ENCODE measurements at places on chromosomes 1 and 21.
A peak's percentile ranks its signal among the peaks of the same experiment; 100 is the strongest.

DNA sequence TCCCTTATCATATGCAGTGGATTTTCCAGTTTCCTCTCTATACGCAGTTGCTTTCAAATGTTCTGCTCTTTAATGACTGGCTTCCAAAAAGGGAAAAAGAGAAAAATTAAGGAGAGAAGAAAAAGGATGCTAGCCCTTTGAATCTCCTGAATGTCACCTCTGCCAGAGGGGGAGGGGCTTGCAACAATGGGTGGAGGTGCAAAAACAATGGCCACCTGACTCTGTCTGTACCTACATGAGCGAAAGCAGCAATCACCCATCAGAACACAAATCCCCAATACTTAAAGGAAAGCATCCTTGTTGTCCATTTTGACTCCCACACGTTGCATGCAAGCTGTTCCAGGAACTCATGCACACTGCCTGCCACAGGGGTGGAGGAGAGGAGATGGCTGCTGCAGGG is 61.2 kb downstream of the CCDC30 start:
- DNase-seq = no peak

- no peak for DNase-seq
Measured at GRCh38 chr1:109529881-109530456, 9.7 kb upstream of the GPR61 start.

GRCh38 chr1:228346731-228347130 is 59.9 kb downstream of the TRIM11 start:
- no peak for DNase-seq

GRCh38 chr1:245370905-245371581 is 216.3 kb downstream of the KIF26B start:
- no peak for DNase-seq

GRCh38 chr1:229751610-229752009 is 125.6 kb downstream of the URB2 start:
- no peak for DNase-seq

DNA sequence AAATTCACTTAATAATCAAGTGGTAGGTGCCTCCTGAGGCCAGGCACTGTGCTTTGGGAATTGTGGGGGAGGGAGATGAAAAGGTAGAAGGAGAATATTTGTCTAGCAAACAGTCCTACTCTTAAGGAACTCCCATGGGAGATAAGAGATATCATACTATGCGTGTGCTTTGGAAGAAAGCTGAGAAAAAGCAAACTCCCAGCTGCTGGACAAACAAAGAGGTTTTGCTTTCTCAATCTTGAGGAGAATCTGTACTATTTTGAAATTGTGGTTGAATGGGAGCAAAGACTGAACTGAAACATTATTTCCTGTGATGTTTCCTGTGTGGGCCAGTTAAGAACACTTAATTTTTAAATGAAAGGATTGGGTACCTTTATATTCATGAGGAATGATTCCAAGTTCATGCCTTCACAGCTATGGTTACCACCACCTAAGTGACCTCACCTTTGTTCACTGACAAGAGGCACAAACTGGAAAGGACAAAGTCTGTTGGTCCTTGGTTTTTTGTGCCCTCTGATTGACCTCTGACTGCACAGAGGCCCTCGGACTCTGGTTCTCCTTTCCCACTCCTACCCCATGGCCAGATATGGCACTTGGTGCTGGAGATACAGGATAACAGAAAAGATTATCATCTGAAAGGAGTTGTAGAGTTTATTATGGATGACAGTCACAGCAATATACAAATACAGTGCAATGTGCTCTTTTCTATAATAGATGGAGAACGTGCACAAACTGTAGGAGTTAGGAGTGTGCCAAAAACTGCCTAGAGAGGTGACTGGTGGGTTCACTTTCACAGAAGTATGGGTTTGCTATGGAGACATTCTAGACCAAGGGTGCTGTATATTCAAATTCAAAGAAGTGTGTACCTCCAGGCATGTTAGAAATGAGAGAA is 1.6 kb downstream of the CD53 start:
- no peak for DNase-seq

GRCh38 chr1:206651958-206652890 is 16.9 kb downstream of the DYRK3 start:
- DNase-seq = no peak

- DNase-seq = no peak
Measured at GRCh38 chr1:6794164-6794563, 8.9 kb downstream of the CAMTA1 start.

DNA sequence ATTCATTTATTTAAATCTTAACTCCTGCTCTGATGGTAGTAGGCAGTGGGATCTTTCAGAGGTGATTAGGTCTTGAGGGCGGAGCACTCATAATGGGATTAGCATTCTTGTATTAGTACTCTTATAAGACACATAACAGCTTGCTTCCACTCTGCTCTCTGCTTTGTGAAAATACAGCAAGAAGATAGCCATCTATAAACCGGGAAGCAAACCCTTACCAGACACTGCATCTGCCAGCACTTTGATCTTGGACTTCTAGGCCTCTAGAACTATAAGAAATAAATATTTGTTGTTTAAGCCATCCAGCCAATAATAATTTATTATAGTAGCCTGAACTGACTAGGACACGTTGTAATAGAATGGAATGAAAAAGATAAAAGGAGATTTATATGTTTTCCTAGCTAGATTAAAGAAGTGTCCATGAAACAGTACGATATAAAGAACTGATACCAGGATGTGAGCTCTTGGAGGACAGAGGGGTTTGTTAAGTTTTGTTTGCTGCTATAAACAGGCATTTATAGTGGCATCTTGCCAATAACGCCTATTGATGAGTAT is 869.9 kb downstream of the MRPL39 start:
- no peak for DNase-seq

DNA sequence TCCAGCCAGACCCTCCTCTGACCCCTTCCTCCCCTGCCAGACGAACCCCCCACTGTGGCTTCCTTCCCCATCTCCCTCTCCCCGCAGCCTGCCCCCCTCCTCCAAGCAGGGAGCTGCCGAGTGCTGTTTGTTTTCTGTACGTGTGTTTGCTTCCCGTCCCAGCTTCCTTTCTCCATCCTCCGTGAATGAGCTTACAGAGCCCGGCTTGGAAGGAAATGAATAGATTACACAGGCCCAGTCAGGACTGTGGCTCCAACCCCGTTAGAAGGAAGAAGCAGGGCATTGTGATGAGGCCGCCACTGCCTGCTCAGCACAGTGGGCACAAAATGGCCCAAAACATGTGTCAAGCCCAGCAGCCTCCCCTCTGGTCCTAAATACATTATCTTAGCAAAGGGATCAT is 123.2 kb downstream of the IGSF21 start:
- no peak for DNase-seq

DNA sequence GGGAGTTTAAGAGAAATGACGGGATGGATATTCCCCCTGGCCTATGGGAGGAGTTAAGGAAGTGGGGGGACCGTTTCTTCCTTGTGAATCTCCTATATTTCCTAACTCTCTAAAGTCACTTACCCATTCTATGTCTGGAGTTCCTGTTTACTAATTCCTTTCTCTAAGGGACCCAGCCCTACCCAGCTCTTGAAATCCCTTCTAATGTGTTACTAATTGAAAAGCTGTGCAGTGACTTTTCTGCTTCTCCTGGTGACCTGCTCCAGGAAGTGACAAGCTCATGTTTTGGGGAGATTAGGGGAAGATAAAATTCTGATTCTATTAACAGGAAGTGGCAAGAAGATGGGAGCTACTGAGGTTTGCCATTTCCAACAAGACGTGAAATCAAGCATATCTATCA is 4.0 kb upstream of the SAMSN1 start:
- no peak for DNase-seq

DNA sequence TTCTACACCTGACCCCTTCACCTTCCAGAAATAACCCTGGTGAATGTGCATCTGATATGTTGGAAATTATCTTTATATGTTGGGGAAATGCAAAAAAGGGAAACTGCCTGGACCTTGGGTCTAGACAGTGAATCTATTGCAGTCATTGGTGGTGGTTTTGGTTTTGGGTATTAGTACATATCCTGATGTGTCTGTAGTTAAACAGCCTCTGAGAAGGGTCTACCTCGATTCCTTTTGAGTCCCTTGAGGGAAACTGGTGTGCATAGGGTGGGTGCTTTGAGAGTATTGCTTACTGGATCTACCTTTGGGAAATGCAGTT is 127.3 kb upstream of the KIAA0040 start:
- no peak for DNase-seq

DNA sequence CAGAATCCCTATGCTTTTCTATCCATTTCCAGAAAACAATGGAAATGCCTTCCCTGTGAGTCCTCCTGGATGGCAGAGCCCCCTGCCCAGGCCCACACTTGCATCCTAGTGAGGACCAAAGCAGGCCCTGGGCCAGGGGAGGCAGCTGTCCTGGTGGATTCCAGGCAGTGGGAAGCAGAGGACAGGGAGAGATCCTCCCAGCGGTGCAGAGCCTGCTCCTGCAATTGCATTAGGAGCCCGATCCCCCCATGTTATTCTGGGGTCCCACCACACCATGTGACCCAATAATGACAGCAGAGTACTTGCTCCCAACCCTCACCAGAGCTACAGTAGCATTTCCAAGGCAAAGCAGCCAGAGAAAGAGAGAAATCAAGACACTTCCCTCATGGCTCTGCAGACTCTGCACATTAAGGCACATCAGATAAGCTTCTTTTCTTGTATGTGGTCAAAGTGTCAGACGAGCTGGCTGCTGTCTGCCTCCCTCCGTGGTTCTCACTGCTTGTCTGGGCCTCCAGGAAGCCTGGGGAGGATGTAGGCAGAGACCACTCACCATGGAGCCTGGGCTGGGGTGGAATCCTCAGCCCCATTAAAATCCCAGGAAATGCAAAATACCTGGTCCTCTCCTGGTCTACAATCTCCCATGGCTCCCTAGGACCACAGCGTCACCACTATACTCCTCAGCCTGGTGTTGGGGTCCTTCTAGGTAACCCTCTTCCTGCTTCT is 54.9 kb upstream of the RUNX3 start:
- DNase-seq = no peak

DNA sequence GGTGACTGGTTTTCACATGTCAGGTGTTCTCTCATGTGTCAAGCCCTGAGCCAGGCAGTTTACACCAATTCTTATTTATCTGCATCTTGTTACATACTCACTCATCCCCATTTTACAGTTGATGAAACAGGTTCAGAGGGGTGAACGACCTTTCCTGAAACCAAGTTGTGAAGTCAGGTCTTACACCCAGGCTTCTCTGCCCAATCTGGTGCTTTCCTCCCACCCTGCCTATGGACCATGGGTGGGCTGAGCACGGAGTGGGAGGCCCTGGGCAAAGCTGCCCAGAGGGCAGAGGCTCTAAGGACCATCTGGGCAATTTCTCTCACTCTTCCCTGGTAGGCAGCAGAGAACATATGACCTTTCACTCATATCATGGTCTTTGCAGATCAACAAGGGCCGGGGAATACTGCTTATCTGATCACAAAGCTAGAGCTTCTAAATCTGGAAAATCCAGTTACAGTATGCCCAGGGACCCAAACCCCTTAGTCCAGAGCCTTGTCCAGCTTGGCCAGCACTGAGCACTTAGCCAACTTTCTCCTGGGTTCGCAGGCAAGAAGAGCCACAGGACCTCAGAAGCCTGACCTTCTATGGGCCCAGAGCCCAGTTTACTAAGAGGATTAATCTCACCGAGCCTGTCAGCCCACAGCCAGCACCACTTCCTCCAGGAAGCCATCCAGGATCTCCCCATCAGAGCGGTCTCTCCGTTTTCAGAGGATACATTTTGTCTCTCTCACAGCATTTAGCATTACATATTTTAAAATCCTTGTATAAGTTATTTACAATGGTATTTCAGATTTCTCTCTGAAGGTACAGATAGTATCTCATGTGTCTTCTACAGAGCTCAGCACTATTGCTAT is 16.0 kb upstream of the TTC39A start:
- no peak for DNase-seq

DNA sequence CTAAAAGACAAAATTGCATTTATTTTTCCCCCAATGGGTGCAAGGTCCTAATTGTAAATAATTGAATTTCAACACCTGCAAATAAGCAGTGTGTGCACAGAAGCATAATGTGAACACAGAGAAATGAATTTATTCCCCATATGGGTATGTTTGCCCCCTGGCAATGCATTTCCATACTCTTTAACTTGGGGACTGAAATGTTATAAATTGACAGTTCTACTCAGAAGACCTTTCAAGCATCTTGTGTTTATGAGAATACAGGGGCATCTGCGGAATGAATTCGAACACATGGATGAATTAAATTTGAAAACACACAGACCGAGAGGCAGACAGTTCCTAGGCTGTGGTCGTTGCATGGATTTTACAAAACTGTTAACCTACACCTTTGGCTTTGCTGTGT is 3.5 kb downstream of the PBX1 start:
- DNase-seq = no peak

- no peak for DNase-seq
Measured at GRCh38 chr1:5814046-5814619, 178.1 kb downstream of the NPHP4 start.

GRCh38 chr1:1282998-1283397 is 2.8 kb downstream of the SCNN1D start:
- DNase-seq = no peak

DNA sequence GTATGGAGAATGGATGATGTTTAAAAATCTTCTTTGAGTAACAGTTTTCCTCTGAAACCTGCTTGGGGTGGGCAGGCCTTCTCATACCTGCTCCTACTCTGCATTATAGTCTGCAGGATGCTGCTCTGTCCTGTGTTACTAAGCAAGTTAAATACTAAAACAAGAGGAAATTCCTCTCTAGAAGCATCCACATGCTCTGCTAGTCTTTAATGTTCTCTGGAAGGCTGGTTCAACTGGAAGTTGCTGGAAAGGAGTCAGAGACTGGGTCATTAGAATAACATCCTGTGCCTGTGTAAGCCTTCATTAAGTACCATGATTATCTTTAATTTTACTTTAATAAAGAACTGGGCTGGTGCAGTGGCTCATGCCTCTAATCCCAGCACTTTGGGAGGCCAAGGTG is 5.8 kb downstream of the SELP start:
- no peak for DNase-seq

DNA sequence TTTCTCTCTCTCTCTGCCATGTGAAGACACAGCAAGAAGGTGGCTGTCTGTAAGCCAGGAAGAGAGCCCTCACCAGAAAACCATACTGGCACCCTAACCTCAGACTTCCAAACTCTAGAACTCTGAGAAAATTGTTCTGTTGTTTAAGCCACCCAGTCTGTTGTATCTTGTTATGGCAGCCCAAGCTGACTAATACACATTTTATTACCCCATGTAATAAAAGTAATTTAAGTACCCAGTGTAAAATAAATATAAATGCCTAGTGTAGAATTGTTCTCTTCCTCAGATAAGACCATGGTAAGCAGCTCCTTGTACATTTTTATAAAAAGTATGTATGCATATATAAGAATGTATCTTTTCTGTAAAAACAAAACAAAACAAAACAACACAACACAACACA is 119.7 kb downstream of the DTL start:
- no peak for DNase-seq

GRCh38 chr1:179080866-179081686 is 794 bp upstream of the TOR3A start:
- peak; percentile 21 for DNase-seq

GRCh38 chr1:60903591-60903990 is 178.8 kb upstream of the NFIA start:
- no peak for DNase-seq

GRCh38 chr1:185077374-185077773 is 32.0 kb downstream of the RNF2 start:
- no peak for DNase-seq

GRCh38 chr1:6245869-6246496 is 2.0 kb downstream of the HES3 start:
- peak; percentile 44 for DNase-seq

GRCh38 chr1:86296305-86297205 is 99.6 kb downstream of the ODF2L start:
- DNase-seq = no peak

- DNase-seq = no peak
Measured at GRCh38 chr1:34915521-34915920, 13.9 kb downstream of the DLGAP3 start.

All from stimulated activated CD4-positive, alpha-beta T cell treated with anti-CD3 and anti-CD28 coated beads, Interleukin-12 subunit alpha, Interleukin-12 subunit beta, amount 100 ng/mL, for 4 hours (primary cell).